ENCODE measurements at places on chromosomes 1 and 21.
A peak's percentile ranks its signal among the peaks of the same experiment; 100 is the strongest.

DNA sequence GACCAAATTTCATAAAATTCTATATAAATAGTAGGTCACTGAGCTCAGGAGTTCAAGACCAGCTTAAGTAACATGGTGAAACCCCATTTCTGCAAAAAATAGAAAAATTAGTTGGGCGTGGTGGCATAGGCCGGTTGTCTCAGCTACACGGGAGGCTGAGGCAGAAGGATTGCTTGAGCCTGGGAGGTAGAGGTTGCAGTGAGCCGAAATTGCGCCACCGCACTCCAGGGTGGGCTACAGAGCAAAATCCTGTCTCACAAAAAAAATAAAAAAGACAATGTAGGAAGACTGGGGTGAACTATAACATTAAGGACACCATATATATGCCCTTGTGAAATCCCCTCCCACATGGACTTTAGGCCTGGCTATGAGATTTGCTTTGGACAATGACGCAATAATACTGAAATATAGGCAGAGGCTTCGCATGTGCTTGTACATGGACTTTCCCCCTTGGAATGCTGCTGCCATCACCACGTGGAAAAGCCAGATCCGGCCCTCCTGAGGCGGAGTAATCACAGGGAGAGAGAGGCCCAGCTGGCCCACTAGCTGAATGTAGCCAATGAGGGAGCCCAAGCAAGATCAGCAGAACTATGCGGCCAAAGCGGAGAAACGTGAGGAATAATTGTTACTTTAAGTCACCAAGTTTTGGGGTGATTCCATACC lies 13.1 kb upstream of the USP1 start:
- DNase-seq = no peak

DNA sequence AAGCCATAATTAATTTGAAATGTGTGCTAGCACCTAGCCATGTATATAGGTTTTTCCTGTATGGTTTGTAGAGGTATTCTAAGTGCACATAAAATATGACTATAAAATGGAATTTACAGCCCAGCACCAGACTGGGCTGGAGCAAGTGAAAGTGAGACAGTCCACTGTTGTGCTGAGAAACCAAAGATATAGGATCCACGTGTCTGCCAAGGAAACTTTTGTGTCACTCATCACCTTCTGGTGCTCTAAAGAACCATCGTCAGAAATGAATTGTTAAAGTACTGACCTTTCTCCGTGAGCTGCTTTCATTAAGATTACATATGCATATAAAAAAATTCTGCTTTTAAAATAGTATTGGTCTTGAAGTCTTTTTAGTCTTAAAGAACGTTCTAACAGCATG lies 141.0 kb upstream of the ZC3H11B start:
- DNase-seq = no peak

- no peak for DNase-seq
Observed at GRCh38 chr1:246004301-246004700, 502.8 kb downstream of the SMYD3 start.

- no peak for DNase-seq
Observed at GRCh38 chr1:19484798-19485361, 459 bp downstream of the CAPZB start.

DNA sequence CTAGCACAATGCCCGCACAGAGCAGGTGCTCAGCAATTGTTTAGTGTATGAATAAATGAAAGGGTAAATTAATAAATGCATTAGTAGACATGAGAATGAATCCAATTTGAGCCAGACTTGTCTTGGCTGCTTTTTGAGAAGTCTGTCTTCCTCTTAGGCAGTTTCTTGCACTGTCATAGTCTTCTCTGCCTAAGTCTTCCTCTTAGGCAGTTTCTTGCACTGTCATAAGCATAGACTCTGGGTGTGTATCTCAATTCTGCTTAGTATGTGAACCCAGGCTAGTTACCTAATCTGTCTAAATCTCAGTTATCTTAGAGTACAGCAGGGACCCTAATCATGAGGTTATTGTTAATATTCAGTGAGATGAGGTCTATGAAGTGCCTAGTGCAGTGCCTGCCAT lies 27.2 kb downstream of the NHLH2 start:
- DNase-seq = no peak

- DNase-seq = no peak
Observed at GRCh38 chr1:226714148-226714547, 24.9 kb downstream of the ITPKB start.

- no peak for DNase-seq
Observed at GRCh38 chr1:116373431-116374352, 648 bp downstream of the ATP1A1 start.

DNA sequence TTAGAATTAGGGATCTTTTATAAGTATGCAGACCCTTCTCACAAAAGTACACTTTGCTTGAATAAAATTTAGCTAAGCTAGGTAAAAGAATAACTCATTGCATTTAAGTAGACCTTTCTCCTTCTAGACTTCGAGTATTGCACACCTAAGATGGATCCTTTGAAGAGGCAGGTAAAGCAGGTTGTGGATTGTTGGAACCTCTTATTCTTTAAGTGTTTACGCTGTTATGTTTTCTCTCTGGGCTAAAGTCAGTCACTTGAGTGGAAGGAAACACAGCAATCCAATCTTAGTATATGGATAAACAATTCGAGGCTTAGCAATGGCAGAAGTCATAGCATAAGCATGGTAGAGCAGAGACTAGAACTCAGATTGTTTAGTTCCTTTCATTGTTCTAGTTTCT lies 11.4 kb downstream of the MAGI3 start:
- DNase-seq = no peak

GRCh38 chr1:155226910-155227260 lies 18.4 kb downstream of the MTX1 start:
- peak; percentile 49 for DNase-seq

DNA sequence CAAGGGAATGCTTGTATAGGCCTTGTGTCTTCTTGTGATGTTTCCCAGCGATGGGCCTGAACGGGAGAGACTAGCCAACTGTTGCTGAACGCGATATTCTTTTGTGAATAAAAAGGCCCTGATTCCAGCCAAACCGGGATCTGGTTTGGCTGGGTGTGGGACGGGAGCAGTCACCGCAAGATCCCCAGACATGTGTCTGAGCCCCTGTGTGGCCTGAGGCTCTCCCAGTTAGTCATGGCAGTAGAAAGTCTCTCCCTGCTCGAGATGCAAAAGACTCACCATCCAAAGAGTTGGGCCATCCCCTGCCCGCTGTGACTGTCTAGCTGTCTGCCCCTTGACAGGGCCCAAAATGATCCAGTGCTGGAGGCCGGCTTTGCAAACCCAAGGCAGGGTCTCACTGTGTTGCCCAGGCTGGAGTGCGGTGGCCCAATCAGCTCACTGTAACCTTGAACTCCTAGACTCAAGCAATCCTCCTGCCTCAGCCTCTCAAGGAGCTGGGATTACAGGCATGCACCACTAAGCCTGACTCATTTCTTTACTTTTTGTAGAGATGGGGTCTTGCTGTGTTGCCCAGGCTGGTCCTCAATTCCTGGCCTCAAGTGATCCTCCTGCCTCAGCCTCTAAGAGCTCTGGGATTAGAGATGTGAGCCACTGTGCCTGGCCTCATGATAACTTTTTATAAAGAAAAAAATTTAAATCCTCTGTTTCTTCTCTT lies 56.4 kb downstream of the KIF26B start:
- DNase-seq = no peak

DNA sequence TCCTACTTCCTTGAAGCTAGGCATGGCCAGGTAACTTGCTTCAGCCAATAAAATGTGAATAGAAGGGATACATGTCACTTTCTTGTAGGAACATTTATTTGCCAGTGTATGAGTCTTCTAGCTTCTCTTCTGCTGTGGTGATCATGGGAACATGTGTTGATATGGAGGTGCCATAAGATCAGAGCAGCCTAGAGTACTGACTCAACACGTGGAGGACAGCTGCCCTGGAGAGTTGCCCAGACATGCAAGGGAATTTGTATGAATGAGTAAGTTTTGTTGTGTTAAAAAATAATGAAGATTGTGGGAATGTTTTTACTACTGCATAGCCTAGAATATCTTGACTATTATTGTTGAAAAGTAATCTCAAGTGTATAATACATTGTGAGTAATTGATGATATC lies 502.3 kb downstream of the NUF2 start:
- DNase-seq = no peak

DNA sequence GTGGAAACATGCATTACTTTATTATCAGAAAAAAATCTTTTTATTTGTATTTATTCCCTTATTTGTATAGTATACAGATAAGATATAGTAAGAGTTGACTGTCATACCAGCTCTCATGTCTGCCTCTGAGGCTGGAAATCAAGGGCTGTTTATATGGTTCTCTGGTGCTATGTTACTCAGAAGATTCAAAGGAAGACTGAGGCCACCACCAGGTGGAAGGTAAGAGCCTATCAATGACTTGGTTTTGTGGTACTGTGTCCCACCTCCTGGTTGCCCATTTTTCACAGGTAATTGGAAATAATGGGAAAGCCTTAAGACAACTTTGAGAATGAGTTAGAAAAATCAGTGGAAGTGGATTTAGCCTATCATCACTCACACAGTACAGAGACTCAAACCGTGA lies 342.1 kb downstream of the DSCAM start:
- DNase-seq = no peak

DNA sequence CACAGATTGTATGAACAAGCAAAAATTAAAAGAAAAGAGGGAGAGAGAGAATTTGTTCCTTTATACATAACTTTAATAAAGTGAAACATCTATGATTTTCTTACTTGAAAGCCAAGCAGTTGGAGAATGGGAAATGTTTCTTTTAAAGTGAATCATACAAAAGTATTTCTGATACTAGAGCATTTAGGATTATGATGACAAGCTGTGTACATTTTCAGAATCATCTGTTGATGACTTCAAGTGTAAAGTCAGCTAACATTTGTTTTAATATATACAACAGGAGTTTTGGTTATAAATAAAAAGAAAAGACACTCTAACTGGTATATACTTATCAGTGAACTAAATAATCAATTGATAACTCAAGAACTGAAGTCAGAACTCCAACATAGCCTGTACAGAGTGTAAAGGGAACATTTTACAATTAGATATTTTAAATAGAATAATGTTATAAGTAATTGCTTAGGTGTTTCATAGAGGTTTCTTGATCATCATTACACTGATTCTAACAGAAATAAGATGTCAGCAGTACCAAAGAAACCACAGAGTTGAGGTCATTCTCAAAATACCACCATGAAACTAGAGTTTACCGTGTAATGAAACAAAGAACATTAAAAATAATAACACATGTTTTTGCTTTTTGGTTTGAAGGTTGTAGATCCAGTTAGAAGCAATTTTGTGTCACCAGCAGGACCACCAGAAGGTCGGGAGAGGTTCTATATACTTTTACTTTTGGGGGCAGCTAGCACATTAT lies 103.4 kb downstream of the COL24A1 start:
- DNase-seq = no peak

- no peak for DNase-seq
Observed at GRCh38 chr1:57024428-57024827, 58.6 kb upstream of the C8B start.

GRCh38 chr1:184160236-184160635 lies 108.7 kb downstream of the TSEN15 start:
- no peak for DNase-seq

- no peak for DNase-seq
Observed at GRCh38 chr1:221708076-221708571, 33.8 kb downstream of the DUSP10 start.

- no peak for DNase-seq
Observed at GRCh38 chr1:31708324-31708723, 4.5 kb upstream of the COL16A1 start.

DNA sequence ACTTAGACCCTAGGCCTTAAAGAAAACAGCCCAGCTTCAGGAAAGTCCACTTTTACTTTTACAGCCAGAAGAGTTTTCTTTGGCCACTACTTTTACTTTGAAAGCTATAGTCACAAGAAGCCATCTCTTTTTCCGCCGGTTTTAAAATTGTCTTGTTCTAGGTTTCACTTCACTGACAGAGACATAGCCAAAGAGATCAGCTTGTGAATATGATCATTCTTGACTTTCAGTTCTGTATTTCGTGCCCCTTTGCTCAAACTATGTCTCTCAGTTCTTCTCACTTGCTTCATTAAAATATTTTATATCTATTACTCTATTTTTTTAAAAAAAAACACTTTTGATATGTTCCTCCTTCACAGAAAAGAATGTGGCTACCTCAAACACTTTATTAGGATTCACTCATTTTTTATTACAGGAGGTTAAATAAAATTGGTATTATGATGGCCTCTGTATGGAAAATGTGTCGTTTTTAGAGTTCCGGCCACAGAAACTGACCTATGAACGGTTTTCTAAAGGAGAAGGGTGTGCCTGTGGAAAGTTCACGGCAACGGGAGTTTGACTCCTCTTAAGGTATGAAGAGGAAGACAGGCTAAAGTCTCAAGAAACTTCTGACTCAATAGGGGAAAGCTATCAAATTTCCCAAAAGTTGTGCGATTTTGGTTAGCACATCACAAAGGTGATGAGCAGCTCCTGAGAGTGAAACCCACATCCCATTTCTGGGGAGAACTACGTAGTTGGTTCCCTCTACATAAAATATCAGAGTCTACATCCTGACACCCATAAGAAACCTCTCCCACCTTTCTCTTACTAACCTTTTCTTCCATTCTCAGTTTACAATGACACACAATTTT lies 1.2 kb downstream of the MCOLN2 start:
- DNase-seq = no peak

DNA sequence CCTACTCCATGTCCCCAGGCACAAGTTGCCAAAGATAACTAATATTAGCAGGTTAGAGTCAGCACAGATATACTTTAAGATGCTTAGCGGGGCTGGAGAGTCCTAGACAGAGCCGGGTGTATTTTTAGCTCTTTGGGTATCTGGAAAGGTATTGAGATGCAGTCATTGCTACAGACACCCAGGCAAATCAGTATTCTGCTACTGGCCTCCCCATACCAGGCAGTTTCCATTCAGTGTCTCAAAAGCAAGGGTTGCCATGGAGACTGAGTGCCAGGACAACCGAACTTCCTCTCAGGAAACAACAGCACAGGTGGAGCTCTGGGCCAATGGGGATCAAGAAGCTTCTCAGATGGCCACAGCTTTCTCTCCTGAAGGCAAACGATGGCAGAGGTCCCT lies 45.3 kb downstream of the KCNC4 start:
- no peak for DNase-seq

- DNase-seq = no peak
Observed at GRCh38 chr1:226732856-226733291, 6.2 kb downstream of the ITPKB start.

DNA sequence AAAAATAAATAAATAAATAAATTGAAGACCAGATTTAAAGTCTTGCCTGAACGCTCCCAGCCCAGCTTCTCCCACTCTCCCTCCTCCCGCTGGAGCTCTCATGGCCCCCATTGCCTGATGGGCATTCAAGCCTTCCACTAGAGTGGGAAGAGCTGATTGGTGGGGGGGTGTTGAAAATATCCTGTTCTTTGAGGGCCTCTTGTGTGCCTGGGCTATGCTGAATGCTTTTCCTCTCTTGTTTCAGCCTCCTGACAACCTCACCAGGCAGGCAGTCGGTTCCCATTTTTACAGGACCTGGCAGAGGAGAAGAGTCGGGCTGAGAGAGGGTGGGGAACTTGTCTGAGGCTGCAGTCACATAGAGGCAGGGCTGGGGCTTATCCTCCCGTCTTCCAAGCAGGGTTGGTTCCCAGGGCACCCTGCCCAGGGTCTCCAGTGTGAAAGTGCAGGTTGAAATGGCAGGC lies 59.2 kb upstream of the SSBP3 start:
- DNase-seq = no peak

All from NCI-H1930 (cell line).